Bone marrow (tissue), 2 donors: ENCODE measurements at places on chromosomes 5 and 9.
A peak's percentile ranks its signal among the peaks of the same experiment; 100 is the strongest.

DNA sequence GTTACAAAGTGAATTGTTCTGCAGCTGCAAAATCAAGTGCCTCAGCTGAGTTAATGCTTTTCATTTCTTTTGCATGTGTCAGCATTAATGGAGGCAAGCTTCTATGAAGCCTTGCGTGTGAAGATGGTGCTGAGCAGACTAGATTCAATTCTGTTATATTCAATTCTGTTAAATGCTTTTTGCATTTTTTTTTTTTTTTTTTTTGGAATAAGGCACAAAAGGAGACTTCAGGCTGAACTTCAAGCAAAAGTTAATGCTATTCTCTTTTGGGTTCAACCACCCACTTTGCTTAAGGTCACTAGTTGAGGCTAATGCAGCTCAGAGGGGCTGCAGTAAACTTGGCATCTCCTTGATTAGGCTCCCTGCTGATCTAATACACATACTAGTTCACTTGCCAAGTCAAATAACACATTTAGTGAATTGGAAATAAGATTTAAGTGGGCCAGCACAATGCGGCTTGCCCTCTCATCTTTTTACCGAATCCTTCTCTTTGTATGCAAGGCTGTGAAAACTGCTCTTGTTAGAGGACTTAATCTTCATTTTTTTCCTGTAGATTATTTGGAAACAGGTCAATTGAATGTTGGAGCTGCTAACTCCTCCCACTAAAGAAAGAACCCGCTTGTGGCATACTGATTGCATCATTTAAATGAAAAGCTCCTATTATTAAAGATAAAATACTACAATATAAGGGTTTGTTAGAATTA, 1020.2 kb downstream of the NR2F1-AS1 start:
- no peak for DNase-seq

DNA sequence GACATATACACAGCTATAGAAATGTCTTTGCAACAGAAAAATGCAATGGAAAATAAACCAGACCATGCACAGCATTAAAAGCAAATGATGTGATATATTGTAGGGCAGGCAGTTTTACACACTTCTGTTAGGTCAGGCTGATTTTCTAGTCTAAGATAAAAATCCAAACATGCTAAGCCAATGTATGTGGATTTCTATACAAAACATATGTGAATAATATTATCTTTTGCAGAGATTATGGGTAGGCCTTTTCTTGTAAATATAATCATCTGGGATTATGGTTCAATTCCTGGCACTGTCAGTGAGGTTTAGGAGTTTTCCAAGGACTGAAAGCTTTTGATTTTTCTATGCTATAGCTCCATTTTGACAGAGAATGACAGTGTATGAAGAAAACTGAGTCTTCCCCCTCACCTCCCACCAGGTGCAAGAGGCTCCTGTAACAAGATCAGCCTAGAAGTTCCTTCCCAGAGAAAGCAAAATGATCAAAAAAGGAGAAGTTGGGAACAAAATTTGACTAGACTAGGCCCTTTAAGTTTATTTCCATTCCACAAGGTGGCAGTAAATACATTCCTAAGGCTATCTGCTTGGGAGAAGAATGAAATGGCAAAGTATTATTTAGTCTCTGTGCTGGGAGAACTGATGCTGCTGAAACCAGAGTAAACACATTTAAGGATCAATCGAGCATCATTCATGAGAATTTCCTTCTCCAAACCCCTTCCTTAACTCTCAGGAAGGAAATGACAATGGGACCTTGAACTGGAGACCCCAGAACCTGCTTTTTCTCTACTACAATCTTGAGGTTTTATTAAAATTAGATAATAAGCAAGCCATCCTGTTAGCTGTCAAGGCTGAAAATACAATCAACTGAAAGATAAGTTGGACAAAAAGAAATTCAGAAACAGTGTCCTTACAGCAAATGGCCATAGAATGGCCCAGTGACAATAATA, 133.0 kb upstream of the TUT7 start:
- no peak for DNase-seq

DNA sequence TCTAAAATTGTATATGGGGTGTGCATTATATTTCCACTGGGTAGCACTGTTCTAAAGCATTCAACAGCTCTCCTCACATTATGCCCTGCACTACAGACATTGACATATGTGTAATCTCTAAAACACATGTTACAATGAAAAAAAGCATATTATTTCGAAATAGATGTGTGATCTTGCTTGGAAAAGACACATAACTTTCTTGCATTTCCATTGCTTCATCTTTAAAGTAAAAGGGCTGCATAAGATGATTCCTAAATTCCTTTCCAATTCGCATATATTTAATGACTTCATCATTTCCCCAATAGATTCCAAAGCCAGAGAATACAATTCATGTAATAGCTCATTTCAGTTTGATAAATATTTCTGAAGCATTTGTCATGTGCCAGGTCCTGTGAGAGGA, 566.9 kb downstream of the PDE4D start:
- no peak for DNase-seq

DNA sequence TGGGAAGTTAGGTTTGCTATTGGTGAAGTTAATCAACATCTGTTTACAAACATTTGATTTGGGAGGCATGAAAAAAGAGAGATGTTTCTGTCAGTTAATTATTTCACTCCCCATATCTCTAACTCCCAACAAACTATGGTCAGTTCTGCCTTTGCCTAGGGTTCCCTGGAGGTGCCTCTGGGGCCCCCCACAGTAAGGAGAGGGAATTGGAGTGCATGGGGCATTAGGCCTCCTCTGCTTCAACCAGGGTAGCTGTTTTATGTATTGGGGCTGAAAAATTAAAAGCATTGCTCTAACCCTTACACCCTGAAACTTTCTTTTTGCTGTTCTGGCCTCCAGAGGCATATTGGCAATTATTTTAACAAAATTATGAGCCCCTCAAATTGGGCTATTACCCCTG, 32.3 kb downstream of the RUSC2 start:
- no peak for DNase-seq

DNA sequence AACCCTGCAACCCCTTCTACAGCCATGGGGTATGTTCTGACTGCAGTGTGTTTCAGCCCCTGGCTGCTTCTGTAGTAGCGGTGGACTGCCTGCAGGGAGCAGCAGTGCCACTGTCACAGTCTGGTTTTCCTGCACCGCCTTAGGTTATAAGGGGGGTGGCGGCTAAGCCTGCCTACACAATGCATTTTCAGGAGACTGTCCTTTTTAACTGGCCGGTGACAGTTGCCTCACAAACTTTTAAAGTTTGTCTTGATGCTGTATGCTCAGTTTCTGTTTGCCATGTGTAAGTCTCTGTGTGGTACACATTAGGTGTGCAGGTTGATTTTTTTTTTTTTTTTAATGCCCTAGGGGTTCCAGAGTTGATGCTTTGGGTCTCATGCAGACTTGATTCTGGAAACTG, 53.0 kb downstream of the NUP214 start:
- DNase-seq: peak; percentile 17

DNA sequence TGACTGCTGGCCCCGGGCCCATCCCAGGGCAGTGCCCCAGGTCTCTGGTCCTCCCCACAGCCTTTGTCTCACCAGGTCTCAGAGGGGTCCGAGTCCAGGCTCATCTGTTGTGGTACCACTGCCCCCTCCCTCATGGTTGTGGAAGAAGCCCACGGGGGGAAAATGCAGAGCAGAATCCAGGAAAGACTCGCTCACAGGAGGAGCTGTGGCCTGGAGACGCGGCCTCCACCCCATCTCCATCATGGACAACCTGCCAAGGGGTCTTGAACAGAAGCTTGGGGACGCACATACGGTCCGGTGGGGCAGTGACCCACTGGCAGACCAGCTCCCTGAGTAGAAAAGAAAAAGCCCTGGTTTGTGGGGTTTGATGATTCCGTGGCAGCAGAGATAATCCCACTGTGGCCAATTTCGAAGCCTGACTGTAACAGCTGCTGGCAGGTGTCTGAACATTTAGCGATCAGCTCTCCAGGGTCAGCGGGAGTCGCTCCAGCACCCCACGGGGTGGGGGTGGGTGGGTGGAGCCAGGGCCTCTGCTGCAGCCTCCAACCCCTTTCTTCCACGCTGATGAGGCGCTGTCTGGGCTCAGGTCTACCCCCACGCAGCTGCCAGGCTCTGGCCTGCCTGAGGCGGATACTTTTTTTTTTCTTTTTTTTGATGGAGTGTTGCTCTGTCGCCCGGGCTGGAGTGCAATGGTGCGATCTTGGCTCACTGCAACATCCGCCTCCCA, 1.9 kb upstream of the GRIN1 start:
- no peak for DNase-seq

DNA sequence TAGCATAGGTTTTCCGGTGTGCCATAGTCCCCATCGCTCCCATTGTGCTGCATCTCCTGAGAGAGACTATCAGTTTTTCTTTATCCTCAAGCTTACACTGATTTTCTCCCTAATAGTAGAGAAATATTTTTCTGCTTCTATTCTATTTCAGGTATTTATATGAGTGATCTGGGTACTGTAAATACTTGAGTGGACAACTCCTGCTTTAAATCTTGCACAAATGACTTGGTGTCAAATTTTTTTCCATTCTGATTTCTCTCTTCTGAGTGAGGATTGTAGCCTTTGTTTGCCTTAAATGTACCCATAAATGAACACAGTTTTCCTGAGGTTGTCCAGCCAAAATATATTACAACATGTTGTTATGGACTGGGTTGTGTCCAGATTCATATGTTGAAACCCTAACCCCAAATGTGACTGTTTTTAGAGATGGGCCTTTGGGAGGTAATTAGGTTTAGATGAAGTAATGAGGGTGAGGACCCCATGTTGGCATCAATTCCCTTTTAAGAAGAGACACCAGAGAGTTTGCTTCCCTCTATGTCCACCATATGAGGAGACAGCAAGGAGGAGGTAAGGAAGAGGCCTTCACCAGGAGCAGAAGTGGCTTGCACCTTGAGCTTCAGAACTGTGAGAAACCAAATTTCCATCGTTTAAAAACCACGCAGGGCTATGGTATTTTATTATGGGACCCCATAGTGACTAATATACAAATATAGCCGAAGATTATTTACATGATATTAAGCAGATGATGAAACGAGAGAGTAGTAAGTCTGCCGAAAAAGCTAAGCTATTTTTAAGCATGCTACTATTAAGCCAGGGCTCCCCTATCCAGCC, 336.4 kb upstream of the MPDZ start:
- no peak for DNase-seq

GRCh38 chr5:140018096-140018481, 25.0 kb downstream of the NRG2 start:
- no peak for DNase-seq

DNA sequence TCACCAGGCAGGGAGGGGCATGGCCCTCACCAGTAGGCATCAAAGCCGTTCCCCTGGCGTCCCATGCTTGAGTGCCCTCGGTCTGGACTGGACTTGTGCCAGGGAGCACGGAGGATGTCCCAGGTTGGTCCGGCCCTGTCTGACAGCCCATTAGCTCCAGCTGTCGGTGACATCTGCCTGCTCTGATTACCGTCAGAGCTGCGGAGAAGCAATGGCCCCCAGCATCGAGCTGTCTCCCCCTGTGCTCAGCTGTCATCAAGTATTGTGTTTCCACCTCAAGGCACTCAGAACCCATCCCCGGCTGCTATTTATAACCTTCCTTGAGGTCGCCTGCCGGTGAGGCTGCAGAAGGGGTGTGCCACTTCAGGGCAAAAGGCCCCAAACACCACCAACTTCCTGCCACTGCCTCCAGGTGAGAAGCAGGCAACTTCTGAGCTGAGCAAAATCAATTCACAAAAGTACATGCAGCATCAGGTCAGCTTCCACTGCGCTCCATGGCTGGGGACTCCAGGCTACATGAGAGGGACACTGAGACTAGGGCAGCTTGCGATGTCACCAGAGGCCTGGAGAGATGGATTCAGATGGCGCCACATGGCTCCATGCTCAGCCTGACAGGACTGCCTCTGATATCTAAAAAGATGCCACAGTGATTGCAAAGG, 142.7 kb downstream of the C5orf15 start:
- no peak for DNase-seq

DNA sequence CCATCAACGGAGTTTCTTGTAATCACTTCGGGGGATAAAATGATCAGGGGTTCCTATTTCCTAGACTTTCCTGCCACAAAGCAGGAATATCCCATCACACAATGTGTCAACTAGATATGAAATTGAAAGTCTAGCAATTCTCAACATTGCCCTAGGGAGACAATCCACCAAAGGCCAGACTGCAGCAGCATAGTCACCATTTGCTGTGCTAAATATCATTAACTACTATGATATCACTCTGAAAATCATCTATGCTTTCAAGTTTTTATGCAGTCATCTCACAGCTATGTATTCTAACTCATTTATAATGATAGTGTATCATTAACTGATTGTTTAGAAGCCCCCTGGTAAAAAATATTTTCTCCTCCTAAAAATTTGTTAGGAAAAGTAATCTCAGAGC, 342.6 kb upstream of the CDH6 start:
- no peak for DNase-seq

DNA sequence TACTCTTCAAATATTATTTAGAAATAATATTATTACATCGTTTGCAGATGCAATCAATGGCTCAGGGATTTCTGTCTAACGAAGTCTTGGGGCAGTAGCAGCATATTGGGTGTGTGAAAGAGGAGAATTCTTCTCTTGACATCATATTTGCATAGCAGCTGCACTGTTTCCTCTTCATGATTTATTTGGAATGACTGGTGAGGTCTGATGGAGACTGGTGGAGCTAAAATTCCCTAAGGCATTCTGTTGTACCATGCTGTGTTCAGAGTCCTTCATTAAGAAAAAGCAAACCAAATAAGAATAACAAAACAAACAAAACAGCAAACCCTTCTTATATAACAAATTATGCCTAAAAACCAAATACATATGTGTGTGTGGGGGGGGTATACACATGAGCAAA, 177.6 kb downstream of the DIRAS2 start:
- no peak for DNase-seq

DNA sequence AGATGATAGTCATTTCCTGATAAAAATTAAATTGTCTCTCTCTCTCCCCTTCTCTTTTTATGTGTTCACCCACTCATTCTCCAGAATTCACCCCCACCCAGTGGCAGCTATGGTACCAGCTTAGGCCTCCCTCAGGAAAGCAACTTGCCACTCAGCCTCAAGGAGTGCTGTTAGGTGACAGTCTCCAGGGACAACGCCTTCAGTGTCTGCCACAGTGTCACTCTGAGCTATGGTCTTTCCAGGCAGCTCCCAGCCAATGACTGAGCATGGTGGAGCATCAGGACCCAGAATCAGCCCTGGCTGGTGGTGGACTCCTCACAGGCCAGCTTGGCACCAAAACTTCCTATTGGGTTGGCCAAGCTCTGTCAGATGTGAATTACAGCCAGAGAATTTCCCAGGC, 140.9 kb upstream of the PIK3R1 start:
- no peak for DNase-seq

GRCh38 chr9:4494806-4495205, 4.5 kb downstream of the SLC1A1 start:
- no peak for DNase-seq

GRCh38 chr9:131728546-131728910, 11.3 kb downstream of the RAPGEF1 start:
- no peak for DNase-seq

DNA sequence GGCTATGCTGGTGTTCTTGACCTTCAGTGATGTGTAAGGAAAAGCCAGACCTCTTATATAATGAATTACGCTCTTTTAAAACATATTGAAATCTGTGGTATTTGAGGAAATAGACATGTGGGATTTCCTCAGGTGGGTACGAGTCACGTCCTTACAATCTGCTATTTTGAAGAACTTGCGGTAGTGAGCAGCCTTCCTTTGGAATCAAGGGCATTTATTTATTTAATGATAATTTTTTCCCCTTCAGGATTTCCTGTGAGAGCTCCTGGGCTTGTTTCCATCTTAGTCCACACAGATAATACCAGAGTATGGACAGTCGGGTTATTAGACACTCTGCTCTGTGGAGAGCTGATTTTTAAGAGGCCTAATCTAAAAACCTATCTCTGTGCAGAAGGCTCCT, 167.9 kb downstream of the ARHGEF28 start:
- DNase-seq: no peak

- DNase-seq: no peak
Observed at GRCh38 chr5:168917947-168918600, 338.9 kb upstream of the PANK3 start.

GRCh38 chr9:115328677-115329076, 210.7 kb upstream of the TNC start:
- DNase-seq: no peak
